ENCODE measurements at places on chromosomes 3 and 15.
A peak's percentile ranks its signal among the peaks of the same experiment; 100 is the strongest.

- no peak for DNase-seq
Observed at GRCh38 chr15:38941399-38941953, 376.9 kb upstream of the RASGRP1 start.

DNA sequence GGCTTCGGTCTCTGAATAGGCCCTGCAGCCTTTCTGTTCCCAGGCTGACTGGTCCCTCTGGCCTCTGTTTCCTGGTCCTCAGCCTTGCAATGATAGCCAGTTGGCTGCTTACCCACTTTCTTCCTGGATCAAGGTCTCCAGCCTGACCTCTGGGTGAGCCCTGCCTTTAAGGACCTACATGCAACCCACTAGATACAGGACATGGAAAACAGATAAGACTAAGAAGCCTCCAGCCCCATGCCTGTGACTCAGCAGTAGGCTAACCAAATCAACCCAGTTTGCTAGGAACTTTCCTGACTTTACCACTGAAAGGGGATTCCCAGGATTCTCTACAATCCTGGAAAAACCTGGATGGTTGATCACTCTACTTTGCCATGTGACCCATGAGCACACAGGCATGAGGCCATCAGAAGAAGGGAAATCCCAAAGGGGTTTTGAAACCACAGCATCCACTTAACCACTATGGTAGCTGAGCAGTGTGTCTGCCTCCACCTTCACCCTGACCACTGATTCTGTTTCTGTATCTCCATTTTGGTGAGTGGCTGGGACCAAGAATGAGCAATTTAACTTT is 188.1 kb downstream of the CHST2 start:
- no peak for DNase-seq

DNA sequence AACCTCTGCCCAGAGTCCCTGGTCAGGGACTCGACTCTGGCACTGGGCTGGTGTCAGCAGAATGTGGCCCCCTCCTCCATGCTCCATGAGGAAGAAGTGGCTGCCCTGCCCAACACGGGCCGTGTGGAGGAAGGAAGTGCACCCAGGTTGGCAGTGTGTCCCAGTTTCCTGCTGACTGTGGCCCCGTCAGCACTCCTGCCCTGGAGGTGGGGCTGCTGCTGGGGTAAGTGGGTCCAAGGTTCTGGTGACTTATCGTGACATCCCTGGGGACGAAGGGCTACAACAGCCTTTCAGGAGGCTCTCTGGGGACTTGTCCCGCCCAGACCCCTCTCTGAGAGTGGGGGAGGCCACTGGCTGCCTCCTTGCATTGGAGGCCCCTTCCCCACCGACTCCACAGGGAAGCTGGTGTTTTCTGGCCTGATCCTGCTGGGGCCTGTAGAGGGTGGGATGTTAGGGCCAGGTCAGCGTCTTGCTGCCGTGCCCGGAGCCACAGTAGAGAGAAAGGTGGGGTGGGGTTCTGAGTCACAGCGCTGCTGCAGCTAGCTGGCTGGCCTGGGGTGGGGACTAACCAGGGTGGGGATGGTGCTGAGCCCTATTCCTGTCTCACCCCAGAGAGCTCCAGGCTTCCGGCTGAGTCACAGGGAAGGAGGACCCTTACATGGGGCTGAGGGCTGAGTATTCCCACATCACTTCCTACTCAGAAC is 10.5 kb downstream of the SEMA4B start:
- DNase-seq = no peak

GRCh38 chr15:48842501-48842900 is 31.6 kb upstream of the CEP152 start:
- no peak for DNase-seq

GRCh38 chr15:99969261-99969920 is 236.2 kb upstream of the LYSMD4 start:
- DNase-seq = no peak

DNA sequence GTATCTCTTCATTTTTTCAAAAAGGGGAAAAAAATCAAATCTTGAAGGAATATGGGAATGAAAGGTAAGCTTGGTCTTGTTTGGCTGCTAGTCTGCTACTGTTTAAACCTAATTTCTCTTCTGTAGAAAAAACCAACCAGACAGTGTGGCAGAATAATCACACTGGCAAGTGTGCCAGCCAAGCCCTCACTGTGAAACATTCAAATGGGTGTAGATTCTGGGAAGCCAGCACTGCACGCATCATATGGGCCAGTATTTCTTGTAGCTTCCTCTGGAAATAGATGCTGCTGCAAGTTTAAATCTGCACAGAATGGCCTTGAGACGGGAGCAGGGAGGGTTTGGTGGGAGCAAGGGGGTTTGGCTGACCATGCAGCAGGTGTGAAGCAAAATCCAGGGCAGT is 62.1 kb downstream of the POMGNT2 start:
- DNase-seq = no peak

GRCh38 chr15:90062462-90062932 is 39.8 kb downstream of the IDH2 start:
- peak; percentile 39 for DNase-seq

DNA sequence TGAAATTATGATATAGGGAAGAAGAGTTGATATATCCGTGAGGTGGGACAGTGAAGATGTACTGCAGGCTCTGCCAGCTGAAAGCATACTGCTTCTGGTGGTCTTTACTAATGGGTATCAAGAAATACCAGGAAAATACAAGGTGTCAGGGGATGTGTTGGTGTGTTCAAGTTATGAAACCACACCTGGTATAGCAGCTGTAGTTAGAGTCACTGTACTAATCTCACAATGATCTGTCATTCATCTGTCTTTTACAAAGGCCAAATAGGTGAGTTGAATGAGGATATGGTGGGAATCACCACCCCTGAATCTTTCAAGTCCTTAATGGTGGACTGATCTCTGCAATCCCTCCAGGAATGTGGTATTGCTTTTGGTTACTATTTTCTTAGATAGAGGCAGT is 152.7 kb downstream of the NFKBIZ start:
- no peak for DNase-seq

DNA sequence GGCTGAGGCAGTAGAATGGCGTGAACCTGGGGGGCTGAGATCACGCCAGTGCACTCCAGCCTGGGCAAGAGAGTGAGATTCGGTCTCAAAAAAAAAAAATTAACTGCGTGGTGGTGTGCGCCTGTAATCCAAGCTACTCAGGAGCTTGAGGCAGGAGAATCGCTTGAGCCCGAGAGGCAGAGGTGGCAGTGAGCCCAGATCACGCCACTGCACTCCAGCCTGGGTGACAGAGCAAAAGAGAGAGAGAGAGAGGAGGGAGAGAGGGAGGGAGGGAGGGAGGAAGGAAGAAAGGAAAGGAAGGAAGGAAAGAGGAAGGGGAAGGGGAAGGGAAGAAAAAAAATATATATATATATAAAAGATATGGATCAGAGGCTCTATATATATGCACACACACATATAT is 6.0 kb downstream of the TM4SF19 start:
- no peak for DNase-seq

DNA sequence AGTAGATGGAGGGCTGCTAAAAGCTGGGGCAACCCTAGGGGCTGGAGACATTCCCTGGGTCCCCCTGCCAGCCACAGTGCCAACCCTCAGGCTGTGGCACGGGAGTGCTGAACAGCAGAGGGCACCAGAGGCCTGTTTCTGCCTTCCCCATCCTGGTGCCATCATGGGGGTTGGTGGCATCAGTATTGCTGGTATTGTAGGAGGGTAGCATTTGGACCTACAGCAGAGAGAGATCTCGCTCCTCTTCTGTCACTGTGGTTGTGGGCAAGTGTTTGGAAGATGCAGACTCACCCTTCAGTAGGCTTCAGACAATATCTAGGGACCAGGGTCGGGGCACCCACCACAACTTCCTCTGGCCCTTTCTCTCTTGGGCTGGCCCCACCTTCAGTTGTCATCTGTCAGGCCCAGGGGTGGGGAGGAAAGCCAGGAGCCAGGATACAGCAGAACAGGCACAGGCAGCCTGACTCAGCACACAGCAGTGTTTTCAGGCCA is 123.5 kb downstream of the RPLP1 start:
- peak; percentile 64 for DNase-seq

DNA sequence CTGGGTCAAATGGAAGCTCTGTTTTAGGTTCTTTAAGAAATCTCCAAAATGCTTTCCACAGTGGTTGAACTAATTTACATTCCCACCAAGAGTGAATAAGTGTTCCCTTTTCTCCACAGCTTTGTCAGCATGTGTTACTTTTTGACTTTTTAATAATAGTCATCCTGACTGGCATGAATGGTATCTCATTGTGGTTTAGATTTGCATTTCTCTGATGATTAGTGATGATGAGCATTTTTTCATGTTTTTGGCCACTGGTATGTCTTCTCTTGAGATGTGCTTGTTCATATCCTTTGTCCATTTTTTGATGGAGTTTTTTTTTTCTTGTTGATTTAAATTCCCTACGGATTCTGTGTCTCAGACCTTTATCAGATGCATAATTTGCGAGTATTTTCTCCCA is 745.0 kb upstream of the BCHE start:
- no peak for DNase-seq

- DNase-seq = no peak
Observed at GRCh38 chr3:191688756-191689433, 227.9 kb downstream of the PYDC2 start.

DNA sequence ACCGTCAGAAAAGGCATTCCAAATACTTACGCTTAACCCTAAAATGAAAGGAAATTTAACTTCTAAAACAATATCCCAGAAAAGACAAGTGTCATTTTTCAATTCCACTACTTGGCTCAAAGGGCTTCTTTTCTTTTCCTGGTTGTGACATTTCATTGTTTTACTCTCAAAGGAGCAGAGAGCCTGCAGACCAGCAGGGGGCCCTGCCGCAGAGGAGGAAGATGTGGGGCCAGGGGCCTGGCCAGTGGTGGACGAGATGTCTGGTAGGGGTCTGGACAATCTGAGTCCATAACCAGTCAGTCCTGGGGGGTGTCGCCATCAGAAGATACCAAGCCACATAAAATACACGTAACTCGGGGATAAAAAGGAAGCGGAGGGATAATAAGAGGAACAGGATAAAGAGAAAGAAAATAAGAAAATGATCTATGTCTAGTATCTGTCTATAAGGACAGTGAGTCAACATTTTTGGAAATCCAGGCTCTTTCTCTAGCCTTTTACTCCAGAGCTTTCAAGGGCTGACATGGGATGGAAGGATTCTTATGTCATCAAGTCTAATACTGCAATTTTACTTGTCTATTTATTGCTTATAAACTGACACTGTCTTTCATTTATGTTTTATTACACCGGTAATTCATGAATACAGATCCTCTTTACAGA is 54.2 kb upstream of the ARHGEF3 start:
- no peak for DNase-seq
